ENCODE measurements at places on chromosomes 5 and 9.

DNA sequence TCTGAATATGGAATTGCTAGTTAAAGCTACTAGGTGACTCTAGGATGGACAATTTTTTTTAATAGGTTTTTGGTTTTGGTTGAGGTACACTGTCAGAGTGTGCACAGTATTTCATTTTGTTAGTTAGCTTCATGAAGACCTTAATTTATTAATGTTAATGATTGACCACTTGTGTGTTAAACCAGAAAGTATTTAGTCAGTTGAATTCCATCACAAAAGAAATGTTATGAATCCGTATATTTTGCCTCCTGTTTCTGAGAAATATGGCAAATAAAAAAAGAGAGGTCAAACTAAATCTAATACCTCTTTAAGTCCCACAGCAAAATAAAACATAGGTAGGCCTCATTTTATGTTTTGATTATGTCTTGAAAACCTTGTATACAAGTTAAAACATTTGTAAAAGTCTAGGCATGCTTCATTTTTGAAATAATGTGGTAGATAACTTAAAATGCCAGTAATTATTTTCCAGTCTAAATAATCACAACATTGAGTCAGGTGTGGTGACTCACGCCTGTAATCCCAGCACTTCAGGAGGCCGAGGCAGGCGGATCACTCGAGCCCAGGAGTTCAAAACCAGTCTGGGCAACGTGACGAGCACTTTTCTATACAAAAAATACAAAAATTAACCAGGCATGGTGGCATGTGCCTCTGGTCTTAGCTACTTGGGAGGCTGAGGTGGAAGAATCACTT is 50.8 kb downstream of the ITGA1 start:
- DNase-seq: no peak

- DNase-seq: no peak
These were observed 8.1 kb downstream of the ARL15 start for GRCh38 chr5:54302267-54302687.

DNA sequence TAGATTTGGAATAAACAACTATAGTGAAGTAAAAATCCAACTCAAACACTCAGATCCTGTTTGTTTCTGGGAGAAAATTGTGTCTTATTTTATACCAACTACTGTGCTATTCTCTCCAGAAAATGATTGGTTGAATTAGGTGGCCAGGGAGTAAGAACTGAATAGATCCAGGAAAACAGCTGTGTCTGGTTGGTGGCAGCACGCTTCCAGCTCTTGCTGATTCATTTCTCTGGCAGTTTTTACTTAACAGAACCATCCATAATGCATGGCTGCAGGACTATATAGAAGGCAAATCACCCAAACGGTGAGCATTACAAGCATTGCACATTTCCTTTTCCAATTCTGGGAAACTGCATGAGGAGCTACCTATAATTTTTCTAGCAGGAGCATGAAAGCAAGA is 29.5 kb downstream of the DMAC1 start:
- no peak for DNase-seq

DNA sequence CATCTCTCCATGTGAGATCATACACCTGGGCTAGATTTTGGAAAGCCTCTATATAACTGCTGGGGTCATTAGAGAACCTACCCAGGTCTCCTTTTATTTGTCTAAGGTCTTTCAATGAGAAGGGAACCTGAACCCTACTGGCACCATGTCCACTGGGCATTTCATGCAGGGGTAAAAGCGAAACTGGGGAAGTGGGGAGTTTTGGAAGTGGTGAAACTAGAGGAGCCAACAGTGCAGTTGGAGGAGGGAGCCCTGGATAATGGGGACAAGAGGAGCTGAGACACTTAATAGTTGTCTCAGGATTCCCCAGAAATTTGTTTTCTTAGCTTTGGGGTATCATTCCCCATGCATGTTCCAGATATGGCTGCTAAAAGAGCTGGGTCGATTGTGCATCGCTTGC is 169.0 kb upstream of the NREP start:
- no peak for DNase-seq

DNA sequence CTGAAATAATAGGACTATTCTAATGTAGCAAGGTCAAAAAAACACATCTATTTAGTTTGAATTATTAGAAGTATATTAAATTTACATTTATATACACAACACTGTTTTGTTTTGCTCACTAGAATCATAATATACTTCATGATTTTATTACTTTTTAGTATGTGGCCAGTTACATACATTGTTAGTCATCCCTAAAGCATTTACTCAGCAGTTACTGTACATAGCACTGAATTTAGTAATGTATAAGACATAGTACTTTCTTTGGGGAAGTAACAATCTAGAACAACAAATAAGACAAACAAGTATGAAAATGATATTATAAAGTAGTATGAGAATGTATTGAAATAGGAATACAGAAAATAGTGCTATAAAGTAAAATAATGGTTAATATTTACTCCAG is 28.2 kb downstream of the ERCC8 start:
- DNase-seq: no peak

DNA sequence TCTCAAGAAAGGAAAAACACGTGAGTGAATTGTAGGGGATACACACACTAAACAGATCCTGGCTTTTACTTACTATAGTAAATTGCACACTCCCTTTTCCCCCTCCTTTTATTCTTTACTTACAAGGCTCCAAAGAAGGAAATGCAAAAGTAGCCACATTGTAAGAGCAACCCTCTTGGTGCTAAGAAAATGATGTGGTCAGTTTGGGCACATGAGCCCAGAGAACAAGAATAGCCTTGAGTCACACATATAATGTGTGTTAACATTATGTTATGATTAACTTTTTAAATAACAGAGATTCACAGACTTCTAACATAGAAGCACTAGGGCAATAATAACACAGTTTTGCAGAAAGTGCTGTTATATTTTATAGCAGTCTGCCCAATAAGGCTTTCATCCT is 48.5 kb downstream of the PCSK5 start:
- no peak for DNase-seq

DNA sequence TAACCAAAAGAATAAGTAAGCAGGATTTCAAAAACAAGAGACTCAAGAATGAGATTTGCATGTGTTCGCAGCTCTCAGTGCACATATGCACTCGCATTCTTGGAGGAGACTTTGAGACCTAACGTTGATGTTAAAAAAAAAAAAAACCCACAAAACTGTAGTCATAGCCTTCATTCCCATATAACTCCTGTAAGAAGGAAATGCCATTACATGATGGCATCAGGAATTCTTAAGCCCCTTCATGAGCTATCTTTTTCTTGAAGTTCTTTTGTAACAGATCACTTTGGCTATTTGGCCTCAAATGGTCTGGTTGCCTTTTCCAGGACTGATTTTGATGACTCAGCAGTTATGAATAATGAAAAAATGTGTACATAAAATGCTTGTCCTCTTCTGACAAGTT is 113.8 kb downstream of the ALDH1A1 start:
- no peak for DNase-seq

DNA sequence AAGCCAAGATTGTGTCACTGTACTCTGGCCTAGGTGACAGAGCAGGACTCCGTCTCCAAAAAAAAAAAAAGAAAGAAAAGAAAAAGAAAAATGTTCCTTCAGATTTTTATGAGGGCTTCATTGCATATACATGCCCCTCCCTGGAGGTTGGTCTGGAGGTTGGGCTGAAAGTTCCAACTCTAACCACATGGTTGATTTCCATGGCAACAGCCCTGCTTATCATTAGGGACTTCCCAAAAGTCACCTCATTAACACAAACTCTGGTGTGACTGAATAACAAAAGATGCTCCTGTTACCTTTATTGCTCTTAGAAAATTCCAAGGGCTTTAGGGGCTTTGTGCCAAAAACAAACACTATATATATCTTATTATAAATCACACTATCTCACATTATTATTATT is 113.8 kb downstream of the TMC1 start:
- DNase-seq: no peak

GRCh38 chr5:175745210-175745609 is 87.3 kb downstream of the HRH2 start:
- DNase-seq: no peak

- no peak for DNase-seq
These were observed 8.1 kb upstream of the PRR7 start for GRCh38 chr5:177438468-177438867.

- DNase-seq: no peak
These were observed 596.0 kb downstream of the SEMA5A start for GRCh38 chr5:8949908-8950307.

DNA sequence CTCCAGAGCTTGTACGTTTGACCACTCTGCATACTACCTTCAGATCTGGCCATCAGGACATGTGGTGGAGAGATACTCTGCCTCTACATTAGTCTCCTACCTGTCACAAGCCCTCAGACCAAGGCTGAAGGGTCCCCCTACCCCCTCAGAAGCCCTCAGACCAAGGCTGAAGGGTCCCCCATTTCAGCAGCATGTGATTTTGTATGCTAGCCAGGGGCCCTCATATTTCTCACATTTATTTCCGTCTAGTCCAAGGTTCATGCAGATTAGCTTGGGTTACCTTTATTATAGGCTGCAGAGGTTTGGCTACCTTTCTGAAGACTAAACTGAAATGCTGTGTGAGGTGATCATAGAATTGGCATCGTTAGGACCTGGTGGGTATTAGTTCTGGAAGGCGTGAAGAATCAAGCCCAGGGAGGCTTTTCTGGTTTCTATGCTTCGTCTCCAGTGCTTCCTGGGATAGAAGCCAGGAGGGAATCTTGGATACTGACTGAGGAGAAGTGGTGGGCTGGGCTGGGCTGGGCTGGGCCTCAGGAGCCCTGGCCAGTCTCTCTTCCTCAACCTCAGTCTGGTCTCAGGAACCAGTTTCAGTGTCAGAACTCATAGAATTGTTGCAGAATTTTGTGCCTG is 2.8 kb downstream of the SMIM32 start:
- no peak for DNase-seq

DNA sequence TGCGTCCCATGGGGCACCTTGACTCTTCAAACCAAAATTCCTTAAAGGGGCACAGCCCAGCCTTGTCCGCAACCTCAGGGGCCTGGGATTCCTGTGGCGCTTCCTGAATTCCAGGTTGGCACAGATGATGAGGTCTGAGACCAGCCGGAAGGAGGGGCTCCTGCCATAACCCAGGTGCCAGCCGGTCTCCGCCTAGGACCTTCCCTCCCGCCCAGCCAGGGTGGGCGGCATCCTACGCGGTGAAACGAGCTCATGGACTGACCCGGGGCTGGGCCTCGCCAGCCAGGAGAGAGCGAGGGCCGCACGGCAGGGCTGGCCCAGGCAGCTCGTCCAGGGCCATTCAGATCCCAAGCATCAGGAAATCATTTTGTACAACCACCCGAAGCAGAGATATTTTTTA is 23.0 kb downstream of the AMBP start:
- peak; percentile 2 for DNase-seq

DNA sequence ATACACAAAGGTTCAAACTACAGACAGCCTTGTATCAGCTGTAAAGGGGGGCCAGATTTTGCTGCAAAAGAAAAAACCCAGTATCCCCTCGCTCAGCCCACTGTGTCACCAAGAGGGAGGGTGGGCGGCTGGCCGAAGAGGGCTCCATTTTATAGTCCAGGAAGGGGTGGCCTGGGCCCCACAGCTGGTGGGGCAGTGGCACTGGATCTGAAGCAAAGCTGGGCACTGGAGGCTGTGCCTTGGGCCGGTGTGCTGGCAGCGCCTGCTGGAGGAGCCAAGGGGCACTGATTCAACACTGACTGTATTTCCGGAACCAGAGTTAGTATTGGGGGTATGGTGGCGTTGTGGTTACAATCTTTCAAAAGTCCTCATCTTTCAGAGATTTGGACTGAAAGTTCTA is 9.1 kb downstream of the BRD3 start:
- DNase-seq: no peak

- DNase-seq: no peak
These were observed 1.9 kb downstream of the IARS1 start for GRCh38 chr9:92291577-92291976.

DNA sequence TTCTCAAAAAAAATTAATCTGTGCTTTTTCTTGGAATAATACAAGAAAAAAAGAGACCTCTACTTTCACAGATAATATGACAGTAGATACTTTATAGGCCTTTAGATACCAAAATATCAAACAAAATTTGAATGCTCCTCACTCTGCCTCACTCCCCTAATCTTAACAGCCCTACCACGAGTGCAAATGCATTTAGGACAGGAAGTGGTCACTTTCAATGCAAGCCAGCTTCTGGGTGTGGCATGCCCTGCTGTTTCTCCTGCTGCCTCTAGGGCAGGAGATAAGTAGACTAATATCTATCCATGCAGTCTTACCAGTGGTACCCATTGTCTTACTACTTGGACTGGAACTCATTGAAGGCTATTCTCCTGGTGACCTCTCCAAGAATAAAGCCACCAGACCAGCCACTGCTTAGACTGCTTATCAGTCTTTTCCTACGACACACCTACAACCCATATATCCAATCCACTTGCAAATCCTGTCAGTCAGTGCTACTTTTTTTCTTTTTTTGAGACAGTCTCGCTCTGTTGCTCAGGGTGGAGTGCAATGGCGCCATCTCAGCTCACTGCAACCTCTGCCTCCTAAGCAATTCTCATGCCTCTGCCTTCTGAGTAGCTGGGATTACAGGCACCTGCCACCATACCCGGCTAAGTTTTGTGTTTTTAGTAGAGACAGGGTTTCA is 23.0 kb downstream of the FRRS1L start:
- DNase-seq: no peak

DNA sequence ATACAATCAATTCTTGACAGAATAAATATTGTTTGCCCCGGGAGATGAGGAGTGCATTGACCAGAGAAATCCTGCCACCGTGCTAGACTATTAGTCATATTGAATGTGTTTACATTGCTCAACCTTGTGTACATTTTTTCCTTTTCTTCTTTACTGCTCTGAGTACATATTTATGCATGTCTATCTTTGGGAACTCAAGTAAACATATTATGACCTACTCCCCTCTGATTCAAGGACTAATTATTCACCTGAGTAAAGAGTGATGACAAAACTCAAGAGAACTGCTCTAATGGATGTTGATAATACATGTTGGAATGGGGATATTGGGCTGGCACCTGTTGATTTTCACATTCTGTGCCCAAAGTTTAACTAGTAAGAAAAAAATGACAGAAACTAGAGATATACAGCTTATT is 3.9 kb upstream of the SPINK1 start:
- no peak for DNase-seq

GRCh38 chr5:139492700-139493192 is 10.2 kb upstream of the STING1 start:
- DNase-seq: no peak

GRCh38 chr5:171642894-171643293 is 142.7 kb upstream of the SMIM23 start:
- no peak for DNase-seq

DNA sequence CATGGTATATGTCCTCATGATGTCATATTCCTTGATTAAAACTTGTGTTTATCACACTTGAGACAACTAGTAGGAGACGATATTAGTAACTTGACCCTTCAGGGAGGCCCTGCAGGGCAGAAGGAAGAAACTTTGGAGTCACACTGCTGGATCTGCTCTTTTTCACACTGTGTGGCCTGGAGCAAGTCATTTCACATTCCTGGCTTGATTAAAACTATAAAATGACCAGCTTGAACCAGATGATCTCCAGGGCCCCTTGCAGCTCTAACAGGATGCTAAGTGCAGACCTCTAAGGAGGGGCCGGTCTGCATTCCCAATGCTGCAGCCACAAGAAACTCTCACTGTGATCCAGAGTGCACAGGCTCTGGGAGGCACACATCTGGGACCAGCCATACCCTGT is 146.4 kb upstream of the ZNF366 start:
- DNase-seq: no peak

All from stimulated activated CD8-positive, alpha-beta memory T cell treated with anti-CD3 and anti-CD28 coated beads, Interleukin-4, amount 100 ng/mL, for 48 hours (primary cell).